ENCODE measurements at places on chromosomes 6 and 20.

DNA sequence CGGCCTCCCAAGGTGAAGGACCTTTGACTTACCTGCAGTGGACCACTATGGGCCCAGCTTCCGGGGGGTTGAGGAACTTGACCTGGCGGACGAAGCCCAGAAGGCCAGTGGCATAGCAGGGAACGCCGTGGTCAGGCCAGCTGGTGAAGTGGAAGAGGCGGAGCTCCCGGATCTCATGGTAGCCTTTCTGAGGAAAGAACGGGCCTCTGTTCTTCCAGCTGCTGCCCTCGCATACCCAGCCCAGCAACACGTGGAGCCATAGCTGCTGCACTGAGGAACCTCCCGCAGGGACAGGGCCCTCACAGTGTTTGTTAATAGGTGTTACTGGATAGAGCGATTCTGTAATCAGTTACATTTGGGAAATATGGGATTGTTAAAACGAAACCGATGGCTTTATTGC lies 492.1 kb upstream of the CHD6 start:
- DNase-seq: no peak

DNA sequence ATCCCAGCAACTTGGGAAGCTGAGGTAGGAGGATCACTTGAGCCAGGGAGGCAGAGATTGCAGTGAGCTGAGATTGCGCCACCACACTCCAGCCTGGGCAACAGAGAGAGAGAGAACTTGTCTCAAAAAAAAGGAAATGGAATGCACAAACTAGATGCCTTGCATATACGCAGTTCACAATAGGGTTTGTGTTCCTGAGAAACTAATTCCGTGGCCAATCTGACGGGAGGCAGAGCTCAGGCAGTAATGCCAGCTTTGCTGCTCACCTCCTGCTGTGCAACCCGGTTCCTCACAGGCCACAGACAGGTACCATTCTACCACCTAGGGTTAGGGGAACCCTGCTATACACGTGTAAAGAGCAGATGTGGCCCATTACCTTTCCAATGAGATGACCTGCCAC lies 1.4 kb downstream of the CDK5RAP1 start:
- no peak for DNase-seq

GRCh38 chr6:166465671-166466087 lies 82.9 kb upstream of the MPC1 start:
- DNase-seq: no peak

DNA sequence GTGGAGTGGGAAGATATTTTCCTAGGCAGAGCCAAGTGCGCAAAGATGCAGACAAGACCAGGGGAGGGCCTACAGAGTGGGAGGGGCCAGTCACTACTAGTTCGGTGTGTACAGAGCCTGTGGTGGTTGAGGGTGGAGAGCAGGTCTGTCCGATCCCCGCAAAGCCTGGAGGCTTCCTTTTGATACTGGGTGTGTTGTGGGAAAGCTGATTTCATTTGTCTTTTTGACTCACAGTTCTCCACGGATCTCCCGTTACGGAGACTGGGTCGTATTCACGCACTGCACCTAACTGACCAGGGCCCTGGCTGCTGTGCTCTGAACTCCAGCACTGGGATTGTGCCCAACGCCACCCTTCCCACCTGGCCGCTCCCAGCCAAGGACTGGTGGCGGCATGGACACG lies 1.4 kb upstream of the TIAM2 start:
- no peak for DNase-seq

GRCh38 chr6:141667580-141668309 lies 465.0 kb upstream of the GJE1 start:
- no peak for DNase-seq

DNA sequence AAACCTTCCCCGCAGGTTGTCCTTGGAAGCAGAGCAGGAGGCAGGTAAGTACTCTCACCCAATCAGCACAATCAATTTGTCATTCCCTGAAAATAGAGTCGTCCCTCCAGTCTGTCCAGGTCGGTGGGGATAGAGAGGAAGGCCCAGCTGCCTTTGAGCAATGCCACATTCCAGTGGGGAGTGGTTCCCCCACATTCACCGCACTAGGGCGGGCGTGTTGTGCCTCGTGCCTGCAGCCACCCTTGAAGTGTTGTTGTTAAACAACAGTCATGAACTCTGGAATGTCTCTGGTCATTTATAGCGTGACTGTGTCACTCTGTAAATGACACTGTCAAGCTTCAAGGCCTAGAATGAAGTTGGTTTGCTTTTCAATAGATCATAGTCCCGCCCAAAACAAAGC lies 33.4 kb downstream of the PRDM1 start:
- no peak for DNase-seq
